Stimulated activated CD4-positive, alpha-beta T cell treated with anti-CD3 and anti-CD28 coated beads, TNF-alpha, amount 100 ng/mL, for 1 hour (primary cell): ENCODE measurements at places on chromosomes 3 and 15.
A peak's percentile ranks its signal among the peaks of the same experiment; 100 is the strongest.

DNA sequence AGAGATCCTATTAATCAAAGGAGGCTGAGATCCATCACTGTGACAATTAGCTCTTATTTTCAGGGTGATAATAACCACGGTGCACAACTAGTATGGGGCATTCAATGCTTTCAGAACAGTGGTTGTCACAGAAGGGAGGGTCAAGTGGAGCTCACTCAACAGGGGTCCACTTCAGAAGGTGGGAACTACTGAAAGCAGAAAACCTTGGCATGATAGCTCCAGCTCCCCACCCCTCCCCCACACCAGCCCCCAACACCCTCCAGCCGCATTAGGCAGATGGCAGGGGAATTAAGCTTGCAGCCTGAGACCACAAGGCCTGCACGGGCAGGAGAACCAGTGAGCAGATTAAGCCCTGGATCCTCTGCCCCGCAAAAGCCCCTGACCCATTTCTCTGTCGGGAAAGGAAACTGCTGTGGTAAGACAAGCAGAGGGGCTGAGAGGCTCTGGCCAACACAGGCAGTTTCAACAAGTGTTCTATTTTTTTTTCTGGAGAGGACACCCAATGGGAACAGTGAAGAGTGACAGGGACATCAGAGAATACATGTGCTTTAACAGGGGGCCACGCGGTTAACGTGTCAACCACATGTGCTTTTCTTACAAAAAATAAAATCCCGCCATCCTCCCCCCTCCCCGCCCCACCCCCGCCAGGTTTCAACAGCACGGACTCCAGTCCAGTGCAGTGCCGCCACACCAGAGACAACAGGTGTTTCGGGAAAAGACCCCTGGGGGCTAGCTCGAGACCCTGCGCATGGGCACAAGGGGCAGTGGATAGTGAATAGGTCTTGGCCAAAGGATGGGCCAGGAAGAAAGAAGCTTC, 997 bp downstream of the FYCO1 start:
- DNase-seq, result peak; percentile 10

DNA sequence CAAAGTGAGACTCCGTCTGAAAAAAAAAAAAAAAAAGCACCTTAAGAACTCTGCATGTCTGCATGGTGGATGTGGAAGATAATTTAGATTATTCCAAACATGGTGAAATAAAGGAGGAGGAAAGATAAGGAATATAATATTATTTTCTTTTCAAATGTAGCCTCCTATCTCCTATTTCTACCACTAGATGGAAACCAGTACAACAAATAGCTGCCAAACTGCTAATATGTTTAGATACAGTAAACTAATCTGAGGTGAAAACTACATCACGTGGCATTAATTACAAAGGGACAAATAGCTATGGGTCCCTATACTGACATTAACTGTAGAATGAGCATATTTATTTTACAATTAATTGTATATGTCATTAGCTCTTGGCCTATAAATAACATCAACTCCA, 197.8 kb downstream of the TBC1D5 start:
- no peak for DNase-seq

GRCh38 chr3:186220911-186221645, 112.2 kb upstream of the ETV5 start:
- no peak for DNase-seq

DNA sequence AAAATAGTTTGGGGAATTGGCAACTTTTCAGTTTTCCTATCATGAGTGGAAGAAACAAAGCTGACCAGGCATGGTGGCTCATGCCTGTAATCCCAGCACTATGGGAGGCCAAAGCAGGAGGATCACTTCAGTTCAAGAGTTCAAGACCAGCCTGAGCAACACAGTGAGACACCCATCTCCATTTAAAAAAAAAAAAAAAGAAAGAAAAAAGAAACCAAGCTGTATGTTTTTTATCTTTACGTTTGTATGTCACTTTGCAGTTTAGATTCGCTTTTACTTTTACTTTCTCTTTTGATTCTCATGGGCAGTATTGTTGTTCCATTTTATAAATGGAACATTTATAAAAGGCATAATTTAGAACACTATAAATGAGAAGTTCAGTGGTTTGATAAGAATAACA, 31.2 kb upstream of the TNIK start:
- no peak for DNase-seq

- no peak for DNase-seq
These were observed 62.3 kb downstream of the IQSEC1 start for GRCh38 chr3:13010780-13011572.

GRCh38 chr3:58952128-58952917, 97.5 kb downstream of the CFAP20DC start:
- DNase-seq, result no peak

GRCh38 chr3:43496740-43497375, 125.0 kb downstream of the ANO10 start:
- DNase-seq, result no peak

GRCh38 chr15:65333856-65334255, 29.4 kb downstream of the RNU5B-1 start:
- DNase-seq, result no peak

GRCh38 chr3:11245827-11246662, 26.2 kb upstream of the ATG7 start:
- DNase-seq, result no peak

DNA sequence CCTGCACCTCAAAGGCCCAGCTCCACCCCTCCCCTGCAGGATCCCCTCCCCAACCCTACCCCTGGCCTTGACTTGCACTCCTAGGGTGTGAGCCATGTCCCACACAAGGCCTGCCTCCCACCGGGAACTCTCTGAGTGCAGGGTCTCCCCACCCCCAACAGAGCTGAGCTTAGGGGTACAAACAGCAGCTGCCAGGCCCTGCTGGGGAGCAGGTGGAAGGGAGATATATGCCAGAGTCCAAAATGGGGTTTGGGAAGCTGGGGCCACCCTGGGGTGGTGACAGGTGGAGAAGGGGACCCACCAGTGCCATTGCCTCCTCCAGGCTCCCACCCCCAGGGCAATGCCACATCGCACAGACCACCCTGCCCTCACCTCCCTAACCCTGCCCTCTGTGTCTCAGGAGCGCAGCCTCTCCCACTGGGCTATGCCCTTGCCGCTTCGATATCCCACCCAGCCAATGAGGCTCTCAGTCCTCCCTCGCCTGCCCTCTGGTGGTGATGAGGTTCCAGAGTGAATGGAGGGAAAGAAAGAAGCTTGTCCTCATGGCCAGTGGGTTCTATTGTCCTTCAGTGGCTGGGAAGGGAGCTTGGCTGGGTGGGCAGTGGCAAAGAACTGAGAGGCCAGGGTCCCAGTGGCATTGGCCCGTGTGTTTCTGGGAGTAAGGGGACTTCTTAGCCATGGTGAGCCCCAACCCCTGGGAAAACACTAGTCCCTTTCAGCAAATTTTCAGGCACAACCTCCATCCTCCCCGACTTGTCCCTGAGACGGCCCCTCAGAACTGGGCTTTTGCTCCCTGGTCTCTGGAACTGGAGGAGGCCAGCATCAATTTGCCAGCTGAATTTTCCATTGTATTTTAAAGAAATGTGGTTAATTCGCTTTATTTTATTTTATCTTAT, 46.8 kb downstream of the CYP11A1 start:
- DNase-seq, result no peak

DNA sequence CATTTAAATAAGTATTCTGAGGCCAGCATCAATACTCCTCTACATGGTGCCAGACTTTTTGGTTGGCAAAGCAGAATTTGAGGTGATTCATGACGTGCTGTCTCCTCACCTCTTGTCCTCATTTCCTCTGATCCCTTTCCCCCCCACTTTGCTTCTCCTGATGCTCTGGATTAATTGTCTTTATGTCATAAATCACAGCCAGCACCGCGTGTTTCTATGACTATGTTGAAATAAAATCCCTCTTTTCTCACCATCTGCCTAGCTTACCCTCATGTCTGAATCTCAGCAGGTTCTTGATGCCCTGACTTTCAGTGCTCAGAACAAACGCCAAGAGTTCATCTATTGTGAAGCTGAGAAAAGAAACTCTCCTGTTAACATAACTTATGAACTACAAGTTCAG, 19.7 kb upstream of the PTPRG start:
- no peak for DNase-seq

GRCh38 chr3:5498981-5499380, 311.5 kb downstream of the EDEM1 start:
- no peak for DNase-seq

GRCh38 chr3:147816752-147817151, 407.6 kb downstream of the ZIC1 start:
- no peak for DNase-seq

DNA sequence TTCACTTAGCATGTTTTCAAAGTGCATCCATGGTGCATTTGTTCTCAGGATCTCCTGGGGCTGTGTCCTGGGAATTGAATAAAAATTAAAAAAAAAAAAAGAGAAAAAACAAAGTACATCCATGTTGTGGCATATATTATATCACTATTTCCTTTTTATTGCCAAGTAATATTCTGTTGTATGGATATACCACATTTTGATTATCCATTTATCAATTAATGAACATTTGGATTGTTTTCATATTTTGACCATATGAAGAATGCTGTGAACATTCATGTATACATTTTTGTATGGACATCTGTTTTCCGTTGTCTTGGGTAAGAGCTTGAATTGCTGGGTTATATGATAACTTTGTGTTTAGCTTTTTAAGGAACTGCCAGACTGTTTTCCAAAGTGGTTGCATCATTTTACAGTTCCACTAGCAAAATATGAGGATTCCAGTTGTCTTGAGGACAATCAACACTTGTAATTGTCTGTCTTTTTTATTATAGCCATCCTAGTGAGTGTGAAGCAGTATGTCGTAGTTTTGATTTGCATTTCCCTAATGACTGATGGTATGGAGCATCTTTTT, 44.5 kb downstream of the CTDSPL2 start:
- no peak for DNase-seq

DNA sequence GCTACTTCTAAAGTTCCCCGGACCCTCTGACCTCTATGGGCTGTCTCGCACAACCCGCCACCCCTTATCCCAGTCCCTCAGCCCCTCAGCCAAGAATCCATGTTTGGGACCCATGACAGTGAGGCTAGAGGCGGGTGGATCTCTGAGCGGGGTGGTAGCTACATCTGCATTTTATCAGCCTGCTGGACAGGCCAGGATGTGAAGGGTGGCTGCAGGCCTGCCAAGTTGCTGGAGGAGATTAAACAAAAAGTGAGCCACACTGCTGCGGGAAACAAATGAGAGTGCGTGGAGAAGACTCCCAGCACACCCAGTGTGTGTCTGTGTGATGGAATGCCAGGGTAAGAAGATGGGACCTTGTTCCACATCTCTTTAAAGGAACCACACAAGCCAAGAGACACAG, 51.1 kb upstream of the SPATA12 start:
- DNase-seq, result no peak

GRCh38 chr3:60246361-60246760, 1004.9 kb downstream of the FHIT start:
- no peak for DNase-seq

- DNase-seq, result no peak
These were observed 310.0 kb downstream of the EDEM1 start for GRCh38 chr3:5497497-5497896.

DNA sequence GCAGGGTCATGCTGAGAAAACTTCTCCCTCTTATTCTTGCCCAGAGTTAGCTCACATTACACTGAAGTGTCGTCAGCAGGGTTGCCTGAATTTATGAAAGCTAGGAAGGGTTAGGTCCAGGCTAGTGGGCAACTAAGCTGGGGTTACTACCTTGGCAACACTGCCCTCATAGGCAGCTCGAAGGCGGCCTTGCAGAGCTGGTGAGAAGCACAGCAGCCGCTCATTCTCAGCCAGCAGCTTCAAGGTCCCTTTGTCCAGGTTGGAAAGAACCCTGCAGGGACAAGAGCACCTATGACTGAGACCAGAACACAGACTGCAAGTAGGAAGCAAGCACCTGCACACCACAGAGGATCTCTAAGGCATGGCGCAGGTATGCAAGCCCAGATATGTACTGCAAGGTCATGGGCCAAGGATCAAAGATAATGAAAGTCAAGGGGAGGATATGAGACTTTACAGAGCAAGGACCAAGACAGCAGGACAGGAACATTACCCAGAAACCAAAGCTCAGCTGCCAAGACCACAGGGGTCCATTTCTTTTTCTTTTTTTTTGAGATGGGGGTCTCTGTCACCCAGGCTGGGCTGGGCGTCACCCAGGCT, 2.8 kb downstream of the CDAN1 start:
- no peak for DNase-seq

- DNase-seq, result no peak
These were observed 42.7 kb downstream of the THBS1 start for GRCh38 chr15:39623529-39623931.

GRCh38 chr3:146241523-146242240, 9.2 kb downstream of the PLSCR4 start:
- DNase-seq, result no peak

GRCh38 chr3:100548053-100548452, 55.6 kb downstream of the TMEM45A start:
- no peak for DNase-seq

DNA sequence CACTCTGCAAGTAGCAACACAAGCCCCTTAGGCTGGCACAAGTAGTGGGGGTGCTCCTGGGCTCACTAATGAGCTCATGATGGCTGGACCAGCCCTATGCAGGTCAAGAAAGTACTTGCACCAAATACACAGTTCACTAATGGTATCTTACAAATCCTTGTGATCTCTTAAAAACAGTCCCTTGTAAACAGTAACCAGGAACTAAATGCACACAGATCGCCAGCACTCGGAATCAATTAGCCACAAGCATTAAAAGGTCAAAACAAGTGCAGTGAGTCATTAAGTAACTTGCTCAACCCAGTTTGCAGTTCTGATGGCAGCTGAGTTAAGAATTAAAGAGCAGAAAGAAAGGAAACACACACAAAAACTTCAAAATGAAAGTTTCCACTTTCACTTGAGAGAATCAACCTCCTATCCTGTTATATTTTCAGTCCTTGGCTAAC, 43.2 kb downstream of the ARHGEF3 start:
- DNase-seq, result no peak
